ENCODE measurements at places on chromosomes 6 and 20.

- DNase-seq = no peak
These were observed 23.9 kb downstream of the ZBP1 start for GRCh38 chr20:57596358-57596757.

DNA sequence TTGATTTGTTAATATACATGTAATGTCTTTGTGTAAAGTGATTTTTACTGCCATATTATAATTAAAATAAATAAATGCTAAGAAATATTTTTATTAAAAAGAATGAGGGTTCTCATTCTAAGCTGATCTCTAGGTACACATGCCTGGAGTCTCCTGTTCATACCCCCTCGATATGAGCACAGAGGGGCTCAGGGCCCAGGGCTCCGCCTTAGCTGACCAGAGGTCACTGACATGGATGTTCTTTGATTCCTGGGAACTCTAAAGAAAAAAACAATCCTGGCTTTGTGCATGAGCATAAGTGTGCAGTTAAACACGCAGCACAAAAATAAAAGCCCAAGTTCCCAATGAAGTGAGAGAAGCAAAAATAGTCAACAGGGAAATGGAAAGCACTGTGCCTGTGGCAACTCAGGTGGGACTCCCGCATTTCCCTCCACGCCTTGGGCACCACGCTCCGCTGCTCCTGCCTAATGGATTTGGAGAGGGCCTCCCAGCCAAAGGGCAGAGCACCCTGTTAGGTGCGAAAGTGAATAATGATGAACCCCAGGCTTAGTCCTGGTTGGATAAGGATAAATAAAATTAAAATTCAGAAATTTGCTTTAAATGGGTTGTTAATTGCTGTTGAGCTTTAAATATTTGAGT, 33.3 kb upstream of the QKI start:
- no peak for DNase-seq

GRCh38 chr20:2163312-2163711, 61.7 kb downstream of the STK35 start:
- DNase-seq = no peak

DNA sequence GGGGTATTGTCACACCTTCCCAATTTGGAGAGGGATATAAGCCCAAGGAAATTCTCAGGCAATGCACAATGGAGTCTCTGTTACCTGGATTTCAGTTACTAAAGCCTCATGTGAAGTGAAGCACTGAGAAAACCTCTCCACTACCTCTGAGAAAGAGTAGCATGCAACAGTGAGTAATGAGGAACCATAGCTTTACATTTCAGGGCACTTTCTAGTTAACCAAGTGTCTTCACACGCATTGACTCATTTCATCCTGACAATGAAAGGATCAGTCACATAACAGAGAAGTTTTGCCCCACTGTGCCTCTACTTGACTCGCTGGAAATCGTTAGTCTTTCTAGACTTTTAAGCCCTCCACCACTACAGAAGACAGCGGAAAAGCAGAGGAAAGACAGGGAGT, 86.2 kb upstream of the ARID1B start:
- DNase-seq = no peak

DNA sequence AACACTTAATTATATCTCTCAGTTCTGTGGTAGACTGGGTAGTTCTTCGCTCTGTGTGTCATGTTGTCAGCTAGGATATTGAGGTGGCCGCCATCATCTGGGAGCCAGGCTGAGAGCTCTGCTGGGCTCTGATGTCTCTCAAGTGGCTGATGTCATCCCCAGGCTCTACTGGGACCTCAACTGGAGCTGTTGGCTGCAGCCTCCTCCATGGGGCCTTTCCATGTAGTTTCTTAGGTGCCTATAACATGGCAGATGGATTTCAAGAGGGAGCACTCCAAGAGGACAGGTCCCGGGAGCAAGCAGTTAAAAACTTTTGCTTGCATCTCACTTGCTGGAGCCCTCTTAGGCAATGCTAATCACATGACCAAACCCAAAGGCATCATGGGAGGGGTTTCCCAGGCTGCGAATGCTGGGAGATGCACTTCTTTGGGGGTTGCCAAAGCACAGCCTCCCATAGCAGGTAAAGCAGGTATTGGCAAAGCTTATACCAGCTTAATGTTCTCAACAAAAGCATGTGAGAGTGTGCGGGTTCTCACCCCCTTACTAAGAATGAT, 129.8 kb downstream of the TMEM242 start:
- DNase-seq = no peak

- DNase-seq = no peak
These were observed 190.3 kb upstream of the SLC24A3 start for GRCh38 chr20:19022118-19022575.

DNA sequence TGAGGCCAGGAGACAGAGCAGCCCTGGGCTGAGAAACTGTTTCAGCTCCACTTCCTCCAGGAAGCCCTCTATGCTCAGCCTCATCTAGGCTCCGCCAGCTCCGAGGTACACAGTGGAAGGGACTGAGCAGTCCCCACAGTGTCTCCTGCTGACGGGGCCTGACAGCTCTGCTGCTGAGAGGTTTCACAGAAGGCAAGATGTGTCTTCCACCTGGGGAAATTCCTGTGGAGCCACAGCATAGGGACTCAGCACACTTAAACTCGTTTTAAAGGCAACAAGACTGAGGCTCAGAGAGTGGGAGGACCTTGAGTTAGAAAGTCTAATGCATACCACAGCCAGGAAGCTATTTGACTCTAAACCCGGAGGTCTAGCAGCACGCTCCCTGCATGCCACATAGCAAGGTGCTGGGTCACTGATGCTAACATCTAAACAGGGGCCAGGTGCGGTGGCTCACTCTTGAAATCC, 6.8 kb downstream of the ADA start:
- DNase-seq = peak; percentile 35

DNA sequence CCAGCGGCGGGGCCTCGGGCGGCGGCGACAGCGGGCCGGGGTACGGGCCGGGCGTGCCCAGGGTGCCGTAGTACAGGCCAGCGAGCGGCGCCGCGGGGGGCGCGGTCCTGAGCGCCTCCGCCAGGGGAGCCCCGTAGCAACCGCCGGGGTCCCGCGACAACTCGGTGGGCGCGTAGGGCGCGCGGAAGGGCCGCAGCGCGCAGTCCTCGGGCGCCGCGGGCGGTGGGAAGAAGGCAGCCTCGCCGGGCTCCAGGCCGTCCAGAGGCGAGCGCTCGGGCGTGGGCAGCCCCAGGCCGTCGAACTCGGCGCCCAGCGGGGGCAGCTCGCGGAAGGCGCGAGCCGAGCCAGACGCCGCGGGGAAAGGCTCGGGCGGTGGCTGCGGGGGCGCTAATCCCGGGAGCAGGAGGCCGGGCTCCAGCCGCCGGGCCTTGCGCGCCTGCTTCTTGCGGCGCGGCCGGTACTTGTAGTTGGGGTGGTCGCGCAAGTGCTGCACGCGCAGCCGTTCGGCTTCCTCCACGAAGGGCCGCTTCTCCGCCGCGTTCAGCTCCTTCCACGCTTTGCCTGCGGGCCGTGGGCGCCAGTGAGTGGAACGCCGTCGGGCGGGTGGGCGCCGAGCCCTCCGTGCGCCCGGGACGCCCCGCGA, 916 bp downstream of the SOX18 start:
- DNase-seq = no peak
